ENCODE measurements at places on chromosomes 12 and 14. TPM values are rescaled to one million over a fixed set of nuclear protein-coding genes. Genes with fewer than 3 reads are reported as not detected.

The COX8C gene
- not detected for total RNA-seq

The KIF5A gene
- 21.3 TPM for total RNA-seq

The GPRC5D gene
- total RNA-seq: not detected

The DAO gene
- not detected for total RNA-seq

The VRTN gene
- total RNA-seq: 143 TPM

The SMAGP gene
- 8.2 TPM for total RNA-seq

The SPTSSA gene
- total RNA-seq: 27.5 TPM

The SAMD15 gene
- 0.76 TPM for total RNA-seq

The TCL1B gene
- total RNA-seq: 5.5 TPM

The KRT6C gene
- not detected for total RNA-seq

The GPR135 gene
- total RNA-seq: 2.2 TPM

The IAPP gene
- not detected for total RNA-seq

The TEX22 gene
- 0.21 TPM for total RNA-seq

The CLEC2B gene
- not detected for total RNA-seq

DNA sequence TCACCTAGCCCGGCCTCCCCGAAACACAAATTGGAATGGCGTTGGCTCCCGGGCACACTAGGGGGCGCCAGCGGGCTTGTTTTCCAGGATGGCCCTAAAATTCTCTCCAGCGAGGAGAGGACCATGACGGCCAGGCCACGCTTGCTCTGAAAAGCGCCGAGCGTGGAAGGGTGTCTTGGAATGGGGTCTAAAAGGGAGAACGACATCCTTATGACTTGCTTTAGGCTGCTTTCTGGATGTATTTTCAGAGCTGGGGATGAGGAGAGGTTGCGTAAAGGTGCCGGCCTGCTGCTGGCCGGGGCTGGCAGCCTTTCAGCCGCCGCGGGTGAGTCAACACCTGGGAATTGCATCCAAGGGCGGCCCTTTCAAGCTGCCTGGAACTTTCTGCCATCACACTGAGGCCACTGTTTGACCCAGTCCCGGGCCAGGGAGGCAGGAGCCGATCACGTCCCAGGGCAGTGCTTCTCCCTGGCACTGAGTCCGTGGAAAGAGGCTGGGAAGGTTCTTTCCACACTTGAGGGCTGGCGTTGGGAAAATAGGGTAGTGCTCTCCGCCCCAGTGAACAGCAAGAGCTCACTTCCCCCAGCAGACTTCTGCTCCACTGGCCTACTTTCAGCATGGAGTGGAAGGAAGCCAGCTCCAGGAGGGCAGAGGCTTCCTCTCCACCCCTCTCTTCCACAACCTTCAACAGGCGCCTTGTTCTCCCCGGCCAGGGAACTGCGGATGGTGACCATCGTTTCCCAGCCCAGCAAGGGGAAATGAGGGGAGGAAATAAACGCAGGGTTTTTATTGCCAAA is 216.2 kb downstream of the TTC8 start:
- DNase-seq: peak; percentile 95

GRCh38 chr14:91893007-91893406 is 25.7 kb upstream of the TC2N start:
- peak; percentile 83 for DNase-seq

DNA sequence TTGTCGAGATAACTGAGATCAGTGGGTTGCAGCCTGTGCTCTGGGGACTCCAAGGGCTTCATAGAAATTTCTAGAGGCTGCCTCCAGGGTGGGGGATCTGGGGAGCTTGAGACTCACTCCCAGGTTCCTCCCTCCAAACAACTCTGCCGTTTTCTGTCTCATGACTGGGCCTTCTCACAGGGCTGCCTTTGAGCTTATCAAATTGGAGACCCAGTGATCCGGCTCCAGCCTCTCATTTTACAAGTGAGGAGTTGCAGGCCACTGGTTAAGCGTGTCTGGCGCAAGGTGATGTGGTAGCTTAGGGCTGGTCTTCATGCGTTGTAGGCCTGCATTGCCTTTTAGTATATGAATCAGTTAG is 85.8 kb downstream of the SLC25A47 start:
- no peak for DNase-seq

GRCh38 chr14:71475916-71476315 is 456.3 kb upstream of the RGS6 start:
- no peak for DNase-seq

DNA sequence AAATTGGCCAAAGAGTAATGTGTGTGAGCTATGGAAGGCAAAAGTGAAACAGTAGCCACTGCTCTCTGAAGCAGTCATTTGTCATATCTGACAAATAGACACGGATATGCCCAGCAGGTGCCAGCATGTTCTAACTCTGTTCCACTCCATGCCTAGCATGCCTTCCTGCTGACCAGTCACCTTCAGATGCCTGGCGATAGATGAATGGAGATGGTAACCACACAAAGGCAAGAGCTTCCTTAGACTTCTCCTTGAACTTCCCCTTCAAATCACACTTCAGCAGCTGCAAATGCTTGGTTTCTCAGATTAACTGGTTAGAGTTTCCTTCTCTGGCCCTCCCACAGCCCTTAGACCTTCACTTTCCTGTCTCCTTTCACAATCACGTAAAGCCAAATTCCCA is 429.9 kb downstream of the DAD1 start:
- DNase-seq: no peak

DNA sequence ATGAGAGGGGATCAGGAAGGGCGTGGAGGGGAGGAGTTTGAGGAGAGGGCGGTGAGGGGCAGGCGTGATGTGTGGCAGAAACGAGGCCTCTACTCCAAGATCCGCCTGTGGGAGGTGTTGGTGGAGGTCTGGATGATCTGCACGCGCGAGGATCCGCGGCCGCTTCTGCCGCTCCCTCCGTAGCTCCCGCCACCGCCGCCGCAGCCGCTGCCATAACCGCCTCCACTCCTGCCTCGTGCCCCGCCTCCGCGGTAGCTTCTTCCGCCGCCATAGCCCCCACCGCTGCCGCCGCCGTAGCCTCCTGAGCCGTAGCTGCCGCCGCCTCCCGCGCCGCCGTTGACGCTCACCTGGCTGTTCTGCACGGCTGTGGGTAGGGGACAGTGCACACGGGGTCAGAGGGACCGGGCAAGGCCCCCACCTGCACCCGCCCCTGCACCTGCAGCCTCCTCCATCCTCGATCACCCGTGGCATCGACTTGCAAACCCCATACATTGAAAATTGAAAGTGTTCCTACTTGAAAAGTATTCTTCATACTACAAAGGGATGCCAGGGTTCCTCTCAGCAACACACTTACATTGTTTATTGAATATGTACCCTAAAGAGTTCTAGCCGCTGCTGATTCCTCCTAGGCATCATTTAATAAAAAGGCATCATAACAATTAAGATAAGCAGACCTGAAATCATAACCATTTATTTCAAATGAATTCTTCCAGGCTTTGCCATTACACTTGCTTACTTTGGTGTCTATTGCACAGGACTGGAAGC is 11.1 kb upstream of the KRT1 start:
- DNase-seq: peak; percentile 65

DNA sequence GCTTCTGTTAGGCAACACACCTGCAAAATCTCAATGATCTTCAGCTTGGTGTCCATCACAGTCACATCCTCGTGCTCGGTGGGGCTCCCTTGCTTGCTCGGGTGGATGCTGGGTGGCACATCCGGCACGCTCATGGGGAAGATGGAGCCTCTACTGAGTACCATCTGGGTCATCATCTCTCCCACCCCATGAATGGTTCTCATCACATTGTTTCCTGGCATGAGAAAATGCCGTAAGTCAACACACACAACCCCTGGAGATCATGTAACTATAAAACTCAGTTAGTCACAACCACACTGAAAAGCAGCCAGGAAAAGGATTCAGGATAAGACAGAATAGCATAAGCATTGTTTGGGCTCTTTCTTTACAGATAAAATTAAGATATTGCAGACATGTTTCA is 201.1 kb downstream of the ITPR2 start:
- no peak for DNase-seq

- no peak for DNase-seq
Observed at GRCh38 chr14:59690426-59690825, 113.8 kb upstream of the CCDC175 start.

- DNase-seq: no peak
Observed at GRCh38 chr12:119068129-119068856, 87.0 kb downstream of the SRRM4 start.

GRCh38 chr14:87483271-87484260 is 509.4 kb downstream of the GALC start:
- DNase-seq: no peak

- no peak for DNase-seq
Observed at GRCh38 chr12:4701395-4702190, 18.6 kb upstream of the GALNT8 start.

- DNase-seq: no peak
Observed at GRCh38 chr14:65267856-65268255, 144.7 kb upstream of the FUT8 start.

GRCh38 chr12:117567644-117568216 is 206.3 kb upstream of the NOS1 start:
- DNase-seq: no peak

DNA sequence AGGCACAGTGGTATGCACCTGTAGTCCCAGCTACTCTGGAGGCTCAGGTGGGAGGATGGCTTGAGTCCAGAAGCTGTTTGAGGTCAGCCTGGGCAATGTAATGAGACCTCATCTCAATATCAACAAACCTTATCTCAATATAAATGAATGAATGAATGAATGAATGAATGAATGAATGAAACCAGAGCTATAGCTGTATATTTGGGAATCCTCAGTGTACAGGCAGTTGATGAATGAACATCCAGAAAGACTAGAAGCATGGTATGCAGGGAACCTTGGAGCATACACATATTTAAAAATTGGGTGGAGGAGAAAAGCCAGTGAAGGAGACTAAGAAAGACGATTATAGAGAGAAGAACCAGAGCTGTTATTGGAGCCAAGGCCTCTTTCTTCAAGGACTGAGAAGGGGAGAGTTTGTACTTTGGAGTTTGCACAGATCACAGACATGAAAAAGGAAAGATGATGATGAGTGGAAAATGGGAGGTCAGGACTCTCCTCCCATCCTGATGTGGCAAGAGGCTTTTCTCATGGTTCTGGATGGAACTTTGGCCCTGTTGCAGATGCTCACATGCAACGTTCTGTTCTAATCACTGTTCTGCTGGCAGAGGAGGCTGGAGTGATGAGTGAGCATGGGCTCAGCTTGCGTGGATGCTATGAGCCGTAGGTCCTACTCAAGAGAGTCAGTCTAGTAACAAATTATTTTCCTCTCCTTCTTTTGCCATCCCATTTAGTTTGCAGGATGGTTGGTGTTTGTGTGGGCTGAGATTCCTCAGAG is 114.4 kb downstream of the PRKCH start:
- DNase-seq: no peak

GRCh38 chr14:101233021-101233366 is 328.3 kb upstream of the DIO3 start:
- DNase-seq: peak; percentile 9

GRCh38 chr14:55571125-55571889 is 8.7 kb upstream of the KTN1 start:
- no peak for DNase-seq

DNA sequence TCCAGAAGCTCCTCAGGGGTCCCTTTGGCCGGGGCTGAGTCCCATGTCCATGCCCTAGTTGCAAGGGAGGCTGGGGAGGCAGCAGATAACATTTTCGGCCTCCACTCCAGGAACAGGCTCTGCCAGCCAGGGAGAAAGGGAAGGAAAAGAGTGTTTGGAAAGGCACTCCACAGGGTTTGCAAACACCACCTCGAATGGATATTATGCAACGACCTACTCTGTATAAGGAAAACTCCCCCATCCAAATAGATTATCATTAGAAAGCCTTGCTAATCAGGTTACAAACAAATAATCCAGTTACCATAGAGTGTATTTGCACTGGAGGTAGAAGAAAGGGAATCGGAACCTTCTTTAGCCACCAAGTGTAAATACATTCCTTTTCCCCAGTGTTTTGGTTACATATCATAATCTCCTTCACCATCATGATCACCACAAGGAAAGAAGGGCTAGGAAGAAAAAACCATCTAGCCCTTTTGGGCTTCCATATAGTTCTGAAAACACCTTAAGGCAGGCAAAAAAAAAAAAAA is 40.4 kb downstream of the TMCC3 start:
- peak; percentile 30 for DNase-seq

DNA sequence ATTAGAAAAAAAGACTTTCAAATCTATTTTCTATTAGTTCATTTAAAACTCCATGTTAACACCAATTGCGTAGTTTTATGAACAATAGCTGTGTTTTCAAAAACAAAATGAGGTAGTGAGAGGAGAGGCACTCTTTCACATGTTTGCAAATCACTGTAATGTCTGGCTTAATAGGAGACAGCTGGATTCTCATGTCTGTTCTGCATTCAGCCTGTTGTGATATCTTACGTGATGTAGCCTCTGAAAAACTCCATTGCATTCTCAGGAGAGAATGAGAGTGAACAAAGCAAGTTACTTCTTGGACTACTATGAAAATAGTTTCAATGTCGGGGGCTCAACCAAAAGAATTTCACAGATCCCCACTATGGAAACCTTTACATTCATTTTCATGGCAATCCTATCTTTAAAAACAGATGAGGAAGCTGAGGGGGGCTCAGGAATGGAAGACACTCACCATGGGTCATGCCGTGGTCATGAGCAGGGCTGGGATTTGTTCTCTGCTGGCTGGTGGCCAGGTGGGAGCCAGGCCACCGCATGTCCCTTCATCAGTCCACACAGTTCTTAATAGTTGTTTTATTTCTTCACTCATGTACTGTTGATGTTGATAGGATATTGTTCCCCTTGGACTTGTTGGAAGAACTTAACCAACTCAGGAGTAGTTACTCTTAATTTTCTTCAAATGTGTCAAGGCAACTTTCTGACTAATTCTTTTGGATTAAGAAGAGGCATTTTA is 346.2 kb upstream of the FAR2 start:
- DNase-seq: no peak

- no peak for DNase-seq
Observed at GRCh38 chr12:2169489-2169888, 116.7 kb downstream of the CACNA1C start.

- DNase-seq: no peak
Observed at GRCh38 chr12:62834406-62834805, 100.5 kb downstream of the PPM1H start.

DNA sequence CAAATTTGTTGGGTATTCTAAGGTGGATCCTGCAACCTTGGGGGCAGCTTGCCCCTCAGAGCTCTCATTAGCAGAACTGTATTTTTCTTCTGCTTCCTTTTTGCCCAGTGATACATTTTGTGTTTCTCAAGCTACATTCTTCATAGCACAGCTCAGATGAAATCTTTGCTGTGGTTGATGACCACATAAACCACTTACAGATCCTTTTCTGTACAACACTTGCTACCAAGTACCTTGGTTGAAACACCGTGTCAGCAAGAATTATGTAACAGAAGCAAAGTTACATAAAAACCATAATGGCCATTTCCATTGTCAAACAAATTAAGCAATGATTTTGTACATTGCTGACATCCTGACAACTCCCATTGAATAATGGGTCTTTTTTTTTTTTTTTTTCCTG is 9.7 kb upstream of the PLBD1 start:
- DNase-seq: no peak

DNA sequence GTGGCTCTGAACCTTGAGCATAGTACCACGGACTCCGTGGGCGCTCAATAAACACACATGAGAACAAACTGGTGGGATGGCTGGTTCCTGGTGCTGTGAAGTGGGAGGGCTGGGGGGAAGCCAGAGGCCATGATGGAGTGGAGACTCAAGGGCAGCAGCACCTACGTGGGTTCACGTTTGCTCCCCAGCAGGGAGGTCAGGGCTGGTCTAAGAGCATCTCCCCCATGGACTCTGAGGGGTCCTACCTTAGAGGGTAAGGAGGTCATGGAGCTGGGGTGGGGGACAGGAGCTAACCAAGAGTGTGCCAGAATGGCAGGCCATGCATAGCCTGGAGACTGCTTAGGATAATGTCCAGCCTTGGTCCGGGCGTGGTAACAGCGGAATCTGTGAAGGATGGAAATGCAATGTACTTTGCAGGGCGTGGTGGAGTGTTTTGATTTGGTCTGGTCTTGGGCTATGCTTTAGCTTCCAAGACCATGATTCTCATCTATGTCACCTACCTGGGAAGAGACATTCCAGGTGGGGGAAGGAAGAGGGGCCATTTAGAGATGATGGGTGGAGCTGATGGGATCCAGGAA is 103.0 kb downstream of the PRMT8 start:
- no peak for DNase-seq

Data from GM23338 (cell line).